Adrenal gland (tissue), 19 donors: ENCODE measurements at places on chromosomes 4 and X.

DNA sequence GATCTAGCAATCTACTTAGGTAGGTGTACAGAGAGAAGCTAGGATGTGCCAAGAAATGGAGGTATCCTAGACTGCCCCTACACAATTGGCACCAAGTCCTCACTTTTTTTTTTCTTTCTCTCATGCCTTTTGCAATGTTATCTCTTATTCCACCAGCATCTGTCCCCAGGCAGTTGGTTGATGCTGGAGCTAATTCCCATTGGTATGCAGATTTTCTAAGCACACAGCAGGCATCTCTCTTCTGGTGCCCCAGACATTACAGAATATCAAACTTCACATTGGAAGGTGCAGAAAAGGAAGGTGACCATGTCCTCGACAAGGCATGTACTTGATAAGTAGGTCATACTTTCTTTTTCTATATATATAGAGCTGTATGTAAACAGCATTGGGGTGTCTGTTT lies 21.6 kb downstream of the LUZP4 start:
- no peaks in the 10 kb centered on the region for H3K4me1 ChIP-seq
- H3K4me3 ChIP-seq, result no peak overlapping the region
- peaks cover 17% of the 10 kb centered on the region for H3K27me3 ChIP-seq

DNA sequence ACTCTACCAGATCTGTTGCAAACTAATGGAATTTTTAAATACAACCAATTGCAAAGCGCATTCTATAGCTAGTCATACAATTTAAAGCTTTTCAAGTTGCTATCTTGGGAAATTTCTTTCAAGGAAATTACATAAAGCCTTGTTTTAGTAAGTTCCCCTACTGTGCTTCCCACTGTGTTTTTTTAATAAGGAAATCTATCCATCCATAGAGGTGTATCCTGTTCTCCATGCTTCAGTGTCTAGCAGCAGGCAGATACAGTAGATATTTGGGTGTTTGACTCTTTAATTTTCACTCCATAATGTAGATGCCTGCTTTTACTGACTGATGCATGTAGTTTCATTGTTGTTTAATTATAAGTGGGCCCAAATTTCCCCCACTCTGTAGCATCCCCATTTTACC lies 171.6 kb upstream of the POU3F4 start:
- DNase-seq, result no peak
- no peak overlapping the region for H3K4me3 ChIP-seq
- H3K36me3 ChIP-seq, result no peaks in the 10 kb centered on the region
- H3K27me3 ChIP-seq, result no peaks in the 10 kb centered on the region

DNA sequence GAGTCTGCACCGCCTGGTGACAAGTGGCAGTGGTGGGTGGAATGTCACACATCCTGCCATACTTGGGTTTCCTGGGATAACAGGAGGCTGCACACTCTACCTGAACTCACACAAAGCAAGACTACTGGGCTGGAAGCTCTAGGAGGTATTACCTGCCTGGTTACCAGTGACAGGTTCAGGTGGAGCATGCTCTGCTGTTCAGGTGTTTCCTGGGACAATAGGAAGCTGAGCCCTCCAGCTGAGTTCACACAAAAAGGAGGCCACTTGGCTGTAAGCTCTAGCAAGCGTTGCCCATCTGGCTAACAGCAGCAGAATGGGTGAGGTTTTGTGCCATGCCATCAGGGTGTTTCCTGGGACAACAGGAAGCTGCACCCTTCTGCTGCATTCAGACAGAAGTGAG lies 17.4 kb upstream of the UGT2B7 start:
- no peaks in the 10 kb centered on the region for H3K36me3 ChIP-seq
- H3K4me3 ChIP-seq, result no peak overlapping the region
- no peak for DNase-seq
- H3K27me3 ChIP-seq, result no peaks in the 10 kb centered on the region
- no peaks in the 10 kb centered on the region for H3K4me1 ChIP-seq

- H3K36me3 ChIP-seq, result no peaks in the 10 kb centered on the region
- H3K4me3 ChIP-seq, result no peak overlapping the region
- no peak for DNase-seq
- H3K27me3 ChIP-seq, result no peaks in the 10 kb centered on the region
- H3K27ac ChIP-seq, result no peak overlapping the region
Measured at GRCh38 chr4:172692701-172693100, 475.9 kb upstream of the GALNT7 start.

GRCh38 chrX:91137883-91138282 lies 296.8 kb upstream of the PABPC5 start:
- H3K27ac ChIP-seq, result no peak overlapping the region
- no peaks in the 10 kb centered on the region for H3K4me1 ChIP-seq
- no peaks in the 10 kb centered on the region for H3K36me3 ChIP-seq
- no peak overlapping the region for H3K4me3 ChIP-seq

- H3K27me3 ChIP-seq, result no peaks in the 10 kb centered on the region
- peak; percentile 53 for DNase-seq
- H3K36me3 ChIP-seq, result no peaks in the 10 kb centered on the region
Measured at GRCh38 chrX:44828008-44828605, 15.7 kb upstream of the DUSP21 start.

- no peak overlapping the region for H3K27ac ChIP-seq
- no peak overlapping the region for H3K4me3 ChIP-seq
- H3K4me1 ChIP-seq, result no peaks in the 10 kb centered on the region
- no peaks in the 10 kb centered on the region for H3K36me3 ChIP-seq
- H3K27me3 ChIP-seq, result peaks cover 7% of the 10 kb centered on the region
- DNase-seq, result no peak
Measured at GRCh38 chrX:30819080-30819479, 70.0 kb downstream of the TAB3 start.

DNA sequence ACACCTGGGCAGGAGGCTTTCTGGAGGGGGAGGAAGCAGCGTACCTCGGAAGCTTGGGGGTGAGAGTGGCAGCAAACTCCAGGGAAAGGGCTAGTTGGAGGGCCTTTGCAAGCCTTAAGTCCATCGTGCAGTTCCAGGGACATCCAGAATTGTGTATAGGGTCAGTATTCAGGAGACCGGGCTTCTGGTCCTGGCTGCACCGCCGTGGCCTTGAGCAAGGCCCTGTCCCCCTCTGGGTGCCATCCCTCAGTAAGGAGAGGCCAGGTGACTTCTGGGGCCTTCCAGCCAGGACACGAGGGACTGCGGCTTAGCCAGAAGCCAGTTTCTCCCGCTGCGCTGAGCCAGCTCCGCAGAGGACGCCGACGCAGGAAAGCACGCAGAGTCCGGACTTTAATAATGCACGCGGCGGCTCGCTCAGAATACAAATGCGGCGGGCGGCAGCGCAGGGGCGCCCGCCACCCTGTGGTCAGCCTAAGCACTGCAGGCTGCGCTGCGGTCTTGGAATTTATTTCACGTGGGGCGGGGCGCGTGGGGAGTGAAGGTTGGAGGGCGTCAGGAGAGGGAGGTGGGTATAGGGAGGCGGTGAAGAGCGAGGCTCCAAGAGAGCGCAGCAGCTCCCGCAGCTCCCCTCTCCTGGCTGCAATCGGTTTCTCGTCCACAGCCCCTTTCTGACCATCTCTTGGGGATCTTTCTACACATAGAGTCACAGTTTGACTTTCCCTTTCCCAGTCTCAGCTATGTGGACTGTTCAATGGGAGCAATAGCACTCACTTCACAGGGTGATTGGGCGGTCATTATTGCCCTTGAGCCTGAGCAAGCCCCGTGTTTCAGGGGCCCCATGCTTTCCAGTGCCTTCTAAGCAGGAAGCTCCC lies 94.1 kb upstream of the GPR50 start:
- no peak overlapping the region for H3K27ac ChIP-seq
- DNase-seq, result peak; percentile 68
- H3K4me3 ChIP-seq, result no peak overlapping the region

GRCh38 chr4:92175250-92175649 lies 128.5 kb upstream of the GRID2 start:
- H3K4me1 ChIP-seq, result no peaks in the 10 kb centered on the region
- no peaks in the 10 kb centered on the region for H3K36me3 ChIP-seq
- no peaks in the 10 kb centered on the region for H3K27me3 ChIP-seq
- H3K4me3 ChIP-seq, result no peak overlapping the region
- no peak overlapping the region for H3K27ac ChIP-seq

DNA sequence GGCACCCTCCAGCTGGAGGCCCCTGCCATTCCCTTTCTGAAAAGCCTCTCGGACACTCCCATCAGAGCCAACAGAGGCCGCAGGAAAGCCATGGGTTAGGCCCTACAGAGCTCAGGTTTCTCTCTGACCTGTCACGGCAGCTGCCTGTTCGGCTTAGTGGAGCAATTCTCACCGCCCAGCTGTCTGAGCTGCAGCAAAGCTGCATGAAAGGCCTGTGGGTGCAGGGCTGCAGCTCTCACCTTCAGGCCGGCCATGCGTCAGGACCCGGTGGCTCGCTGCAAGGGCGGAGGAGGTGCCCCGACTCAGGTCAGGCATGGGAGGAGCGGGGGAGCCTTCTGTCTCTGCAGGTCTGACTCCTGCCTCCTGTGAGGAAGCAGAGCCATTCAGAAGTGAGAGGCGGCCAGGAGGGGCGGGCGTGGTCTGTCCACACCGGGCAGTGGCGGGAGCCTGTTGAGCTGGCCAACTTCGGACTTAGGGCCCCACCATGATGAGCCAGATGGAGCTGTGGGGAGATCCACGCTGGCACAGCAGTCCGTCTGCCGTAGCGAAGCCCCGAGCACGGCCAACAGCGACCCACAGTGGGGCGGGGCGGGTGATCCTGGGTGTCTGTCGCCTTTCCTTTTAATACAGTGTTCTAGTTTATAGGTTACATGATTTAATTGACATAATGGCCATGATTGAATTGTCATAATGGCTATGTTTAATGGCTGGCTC lies 23.4 kb downstream of the PDE6B start:
- H3K27me3 ChIP-seq, result peaks cover 8% of the 10 kb centered on the region
- H3K4me1 ChIP-seq, result no peaks in the 10 kb centered on the region
- H3K36me3 ChIP-seq, result no peaks in the 10 kb centered on the region
- H3K4me3 ChIP-seq, result no peak overlapping the region
- no peak overlapping the region for H3K27ac ChIP-seq

- H3K4me3 ChIP-seq, result no peak overlapping the region
- no peak for DNase-seq
- H3K36me3 ChIP-seq, result no peaks in the 10 kb centered on the region
- no peaks in the 10 kb centered on the region for H3K4me1 ChIP-seq
- no peak overlapping the region for H3K27ac ChIP-seq
- no peaks in the 10 kb centered on the region for H3K27me3 ChIP-seq
Measured at GRCh38 chrX:125150231-125150630, 169.4 kb upstream of the TEX13C start.
